ENCODE measurements at places on chromosomes 7 and 10.

GRCh38 chr10:78412605-78413004 is 378.9 kb downstream of the RPS24 start:
- no peak for DNase-seq

DNA sequence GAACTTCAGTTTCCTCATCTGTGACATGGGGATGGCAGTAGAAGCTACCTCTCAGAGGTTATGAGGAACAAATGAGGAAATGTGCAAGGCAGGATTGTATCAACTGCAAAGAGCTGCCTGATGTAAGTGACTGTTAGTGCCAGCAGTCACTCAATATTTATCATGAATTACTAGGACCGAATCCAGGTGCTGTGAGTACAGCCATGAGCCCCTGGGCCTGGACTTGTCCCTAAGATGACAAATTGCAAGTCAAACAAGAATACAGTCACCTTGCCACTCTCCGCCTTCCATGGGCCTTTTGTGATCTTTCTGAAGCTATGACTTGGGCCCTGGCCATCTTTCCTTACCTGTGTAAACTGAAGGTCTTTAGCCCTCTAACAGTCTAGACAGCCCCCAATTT is 27.7 kb upstream of the TLX1 start:
- DNase-seq: no peak

DNA sequence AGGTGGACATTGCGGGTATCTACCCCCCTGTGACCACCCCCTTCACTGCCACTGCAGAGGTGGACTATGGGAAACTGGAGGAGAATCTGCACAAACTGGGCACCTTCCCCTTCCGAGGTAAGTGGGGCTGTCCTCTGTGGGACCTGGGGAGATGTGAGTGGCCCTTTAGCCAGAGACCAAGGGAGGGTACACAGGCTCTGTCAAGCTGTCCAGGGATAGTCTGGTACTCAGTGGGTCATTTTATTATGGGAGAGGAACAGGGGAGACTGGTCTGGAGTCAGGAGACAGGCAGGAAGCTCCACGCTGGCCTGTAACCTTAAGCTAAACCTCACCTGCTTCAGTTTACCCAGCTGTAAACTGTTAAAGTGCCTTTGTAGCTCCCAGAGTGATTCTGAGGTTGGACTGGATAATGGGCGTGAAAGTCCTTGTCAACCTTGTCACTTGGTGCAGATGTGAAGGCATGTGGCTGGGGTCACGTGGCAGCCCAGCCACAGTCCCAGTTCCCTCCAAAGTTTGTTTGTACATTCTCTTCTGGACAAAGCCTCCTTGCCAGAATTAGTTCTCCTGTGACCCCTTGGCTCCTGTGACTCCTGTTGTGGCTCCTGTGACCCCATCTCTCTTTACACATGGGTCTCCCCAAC is 729 bp downstream of the HOGA1 start:
- no peak for DNase-seq

GRCh38 chr10:72375585-72375984 is 20.9 kb upstream of the DNAJB12 start:
- DNase-seq: no peak

DNA sequence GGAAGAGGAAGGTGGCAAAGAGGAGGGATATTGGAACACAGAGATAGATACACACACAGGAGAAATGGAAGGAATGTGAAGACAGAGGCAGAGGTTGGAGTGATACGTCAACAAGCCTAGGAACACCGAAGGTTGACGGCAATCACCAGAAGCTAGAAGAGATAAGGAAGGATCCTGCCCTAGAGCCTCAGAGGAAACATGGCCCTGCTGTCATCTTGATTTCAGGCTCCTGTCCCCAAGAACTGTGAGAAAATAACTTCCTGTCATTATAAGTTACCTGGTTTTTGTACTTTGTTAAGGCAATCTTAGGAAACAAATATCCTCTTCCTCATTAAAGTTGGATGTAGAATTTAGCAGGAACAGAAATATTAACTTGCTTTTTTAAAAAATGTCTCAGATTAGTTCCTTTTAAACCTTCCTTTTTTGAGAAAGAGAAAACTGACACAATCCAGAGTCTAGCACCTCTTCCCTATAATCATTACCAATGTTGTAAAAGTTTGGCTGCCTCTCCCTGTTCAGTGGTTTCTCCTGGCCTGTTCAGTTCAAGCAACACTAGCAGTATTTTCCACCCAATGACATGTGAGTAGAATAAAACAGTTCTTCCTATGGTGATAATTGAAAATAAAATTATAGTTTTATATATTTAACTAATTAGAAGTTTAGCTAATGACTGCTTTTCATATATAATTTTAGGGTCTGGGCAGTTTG is 28.8 kb upstream of the GNAI1 start:
- DNase-seq: no peak

GRCh38 chr10:1130226-1130625 is 74.0 kb downstream of the WDR37 start:
- DNase-seq: no peak

DNA sequence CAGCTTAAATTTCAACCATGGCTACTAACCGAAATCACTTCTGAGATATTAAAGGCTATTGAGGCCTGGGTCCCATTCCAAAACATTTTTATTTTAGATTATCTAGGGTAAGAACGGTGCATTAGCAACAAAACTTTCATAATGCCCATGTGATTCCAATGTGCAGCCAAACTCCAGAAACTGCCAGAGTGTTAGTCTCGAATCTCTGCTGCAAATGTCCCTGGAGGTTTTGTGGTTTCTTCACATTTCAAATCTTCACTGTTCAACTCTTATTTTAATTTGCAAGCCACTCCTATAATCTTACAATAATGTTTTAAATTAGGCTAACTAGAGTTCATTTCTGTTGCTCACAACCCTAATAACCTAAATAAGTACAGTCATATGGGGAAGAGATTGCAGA is 357.0 kb downstream of the PHF14 start:
- peak; percentile 15 for DNase-seq

GRCh38 chr10:54800741-54801421 is at the start of gene PCDH15:
Gene PCDH15 (minus strand): TSS chr10:54801231. CDS start chr10:54664262, 136,969 bp downstream.
- DNase-seq: no peak

DNA sequence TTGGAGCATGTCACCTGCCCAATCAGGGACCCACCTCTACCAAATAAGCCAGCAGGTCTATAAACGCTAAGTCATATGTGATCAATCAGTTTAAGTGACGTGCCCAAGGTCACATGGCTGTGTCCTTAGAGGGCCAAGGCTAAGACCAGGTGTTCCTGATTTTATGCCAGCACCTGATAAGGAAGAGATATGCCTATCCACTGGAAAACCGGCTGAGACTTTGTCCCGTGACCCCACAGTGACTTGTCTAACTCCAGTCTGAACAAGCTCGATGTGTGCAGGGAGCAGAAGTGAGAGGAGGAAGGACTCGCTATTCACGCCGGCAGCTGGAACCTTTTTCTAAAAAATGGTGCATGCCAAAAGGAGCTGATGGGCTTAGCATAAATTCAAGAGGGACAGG is 57.0 kb downstream of the PRKAG2 start:
- DNase-seq: no peak

DNA sequence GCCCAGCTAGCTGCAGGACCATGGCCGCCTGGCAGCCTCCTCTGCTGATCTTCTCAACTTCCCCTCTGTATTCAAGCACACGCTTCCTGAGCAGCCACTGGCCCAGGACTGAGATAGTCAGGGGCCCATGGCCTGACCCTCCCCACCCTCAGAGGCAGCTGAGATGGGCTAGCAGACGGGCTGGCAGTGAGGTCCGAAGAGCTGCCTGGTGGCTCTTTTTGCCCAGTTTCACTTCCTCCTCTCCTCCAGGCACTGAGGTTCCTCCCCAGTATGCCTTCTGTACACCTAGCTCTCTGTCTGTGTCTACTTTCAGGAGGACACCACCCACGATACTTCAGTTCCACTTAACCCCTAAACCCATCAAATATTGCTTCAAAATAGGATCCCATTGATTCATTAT is 395.6 kb downstream of the TNS3 start:
- peak; percentile 74 for DNase-seq

DNA sequence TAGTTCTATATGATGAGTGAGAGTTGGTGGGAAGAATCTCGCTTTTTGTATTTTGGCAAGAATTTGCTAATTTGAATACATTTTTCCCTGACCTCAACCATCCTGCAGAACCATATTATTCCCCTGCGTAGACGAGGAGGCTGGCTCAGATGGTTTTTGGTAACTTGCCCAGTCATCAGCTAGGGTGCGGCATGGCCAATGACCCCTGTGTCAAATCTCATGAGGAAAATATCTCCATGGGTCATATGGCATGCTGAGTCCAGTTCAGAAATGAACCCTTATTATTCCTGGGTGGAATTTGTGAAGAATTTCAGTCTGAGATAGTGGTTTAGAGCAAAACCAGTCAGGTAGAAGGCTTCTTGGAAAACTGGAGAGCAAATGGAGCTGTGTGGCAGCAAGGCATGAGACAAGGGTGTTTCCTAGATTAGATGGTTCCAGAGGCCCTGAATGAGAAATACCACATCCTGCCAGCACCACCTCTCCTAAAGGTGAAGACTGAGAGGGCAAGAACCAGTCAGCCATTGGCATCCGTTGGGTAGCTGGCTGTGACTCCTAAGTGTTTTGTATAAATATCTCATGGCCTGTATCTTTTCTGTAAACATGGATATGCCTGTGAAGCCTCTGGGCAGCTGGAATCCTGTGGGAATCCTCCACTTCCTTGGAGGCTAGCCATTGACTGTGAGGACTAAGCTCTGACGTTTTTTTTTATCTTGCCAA is 5.8 kb upstream of the UPP1 start:
- DNase-seq: no peak

- DNase-seq: no peak
Measured at GRCh38 chr10:132606536-132607316, 69.1 kb downstream of the INPP5A start.

- DNase-seq: no peak
Measured at GRCh38 chr7:117470777-117471176, 9.0 kb upstream of the CFTR start.

DNA sequence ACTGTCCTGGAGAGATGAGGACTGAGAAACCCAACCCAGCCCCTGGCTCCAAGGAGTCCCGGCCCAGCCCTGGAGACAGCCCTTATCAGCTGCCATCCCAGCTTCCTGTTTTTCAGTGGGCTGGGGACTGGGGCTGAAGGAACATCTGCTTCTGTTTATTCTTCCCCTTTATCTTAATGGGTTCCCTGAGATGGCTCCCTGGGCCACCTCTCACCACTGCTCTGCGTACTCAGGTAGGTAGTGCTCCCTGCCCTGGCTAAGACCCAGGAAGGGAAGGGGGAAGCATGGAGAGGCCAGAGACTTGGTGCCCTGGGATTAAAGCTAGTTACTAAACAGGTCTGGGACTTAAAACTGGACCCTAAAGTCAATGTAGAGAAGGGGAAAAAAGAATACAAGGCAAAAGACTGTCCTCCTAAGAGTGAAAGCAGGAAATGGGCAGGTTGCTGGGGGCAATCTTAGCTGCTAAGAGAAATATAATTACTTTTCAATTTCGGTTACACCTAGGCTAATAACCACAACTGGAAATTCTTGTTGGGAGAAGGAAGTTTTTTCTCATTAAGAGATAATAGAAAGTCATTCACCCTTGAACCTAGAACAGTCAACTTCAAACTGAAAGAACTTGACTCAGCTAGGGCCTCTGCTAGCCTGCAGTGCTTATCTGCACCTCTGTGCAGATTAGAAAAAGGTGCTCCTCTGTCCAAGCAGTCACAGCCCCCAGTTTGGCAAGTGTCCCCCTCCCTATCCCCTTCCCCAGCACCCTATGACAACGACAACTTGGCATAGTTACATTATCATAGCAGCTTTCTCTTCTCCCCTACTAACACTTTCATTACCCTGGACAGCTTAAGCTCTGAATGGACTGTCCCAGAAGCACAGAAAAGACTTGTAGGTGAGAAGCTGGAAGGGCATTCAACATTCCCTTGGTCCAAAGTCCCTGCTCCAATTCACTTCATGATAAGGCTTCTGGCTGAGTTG is 65.6 kb upstream of the KDM7A start:
- DNase-seq: no peak

DNA sequence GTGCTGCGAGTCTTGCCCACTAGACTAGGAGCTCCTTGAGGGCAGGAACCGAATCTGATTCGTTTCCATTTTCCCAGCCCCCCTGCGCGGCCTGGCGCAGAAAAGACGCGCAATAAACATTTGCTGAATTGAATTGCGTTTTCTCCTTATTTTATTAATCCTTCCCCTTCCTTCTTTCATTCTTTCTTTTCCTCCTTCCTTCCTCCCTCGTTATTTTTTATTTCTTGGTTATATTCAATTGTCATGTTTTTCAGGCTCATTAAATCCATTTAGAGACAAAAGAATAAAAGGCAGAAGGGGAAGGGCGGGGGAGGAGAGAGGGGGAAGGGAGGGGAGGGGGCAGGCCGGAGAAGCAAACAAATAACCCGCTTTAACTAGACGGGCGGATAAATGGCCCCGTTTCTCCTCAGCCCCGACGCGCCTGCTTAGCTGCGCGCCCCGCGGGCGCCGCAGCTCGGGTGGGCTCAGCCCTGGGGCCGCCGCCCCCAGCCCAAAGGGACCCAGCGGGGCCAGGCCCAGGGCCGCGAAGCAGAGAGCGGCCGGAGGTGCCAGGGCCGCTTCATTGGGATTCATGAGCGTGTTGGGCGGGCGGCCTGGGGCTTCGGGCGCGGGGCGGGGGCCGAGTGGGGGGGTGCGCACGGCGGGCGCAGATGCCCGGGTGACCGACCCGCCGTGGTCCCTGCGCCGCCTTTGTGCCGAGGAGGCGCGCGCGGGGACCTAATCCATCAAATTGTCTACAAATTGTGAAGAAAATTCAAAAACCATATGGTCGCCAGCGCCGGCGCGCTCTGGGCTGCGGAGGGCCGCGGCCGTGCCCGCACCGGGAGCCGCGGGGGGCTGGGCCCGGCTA is 5.0 kb downstream of the LBX1 start:
- DNase-seq: no peak

DNA sequence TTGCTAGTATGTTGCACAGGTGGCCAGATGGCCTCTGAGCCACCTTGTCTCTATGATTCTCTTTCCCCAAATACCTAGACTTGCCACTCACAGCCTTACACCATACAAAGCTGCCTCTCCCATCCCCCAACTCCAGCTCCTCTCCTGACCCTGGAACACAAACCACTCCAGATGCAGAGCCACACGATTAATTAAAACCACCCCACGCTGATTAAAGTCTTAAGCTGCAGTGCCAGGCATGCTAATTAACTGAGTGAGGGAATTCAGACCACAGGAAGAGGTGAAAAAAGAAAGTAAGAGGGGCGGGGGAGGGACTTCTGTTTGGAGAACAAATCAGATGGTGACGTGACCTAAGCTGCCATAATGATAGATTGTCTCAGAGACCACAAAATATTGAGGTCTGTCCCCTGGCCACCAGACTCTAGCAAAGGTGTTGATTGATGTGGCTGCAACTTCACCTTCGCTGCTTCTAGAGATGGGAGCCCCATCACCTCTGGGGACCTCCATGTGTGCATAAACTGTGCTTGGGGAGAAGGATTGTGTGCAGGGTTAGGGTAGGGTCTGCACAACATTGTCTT is 331.3 kb downstream of the PLXNA4 start:
- DNase-seq: no peak

- DNase-seq: peak; percentile 80
Measured at GRCh38 chr7:48088559-48089045, 463 bp upstream of the UPP1 start.

DNA sequence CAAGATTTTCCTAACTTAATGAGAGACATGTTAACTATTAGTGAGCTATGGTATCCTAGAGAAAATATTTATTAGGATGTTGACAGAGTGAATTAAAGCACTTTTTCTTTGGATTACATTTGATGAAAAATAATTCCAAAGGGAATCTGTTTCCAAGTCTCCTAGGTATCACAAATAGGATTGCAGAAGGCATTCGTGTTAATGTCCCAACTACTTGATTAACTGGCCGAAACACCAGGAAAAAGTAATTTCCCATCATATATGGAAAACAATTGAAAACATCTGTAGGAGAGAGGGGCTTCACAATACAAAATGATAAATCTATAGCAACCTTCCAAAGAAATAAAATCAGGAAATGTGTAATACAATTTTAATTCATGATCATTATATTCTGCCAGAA is 406.7 kb downstream of the PARD3 start:
- no peak for DNase-seq
